ENCODE measurements at places on chromosomes 16 and 17. TPM values are rescaled to one million over a fixed set of nuclear protein-coding genes. Genes with fewer than 3 reads are reported as not detected.

DNA sequence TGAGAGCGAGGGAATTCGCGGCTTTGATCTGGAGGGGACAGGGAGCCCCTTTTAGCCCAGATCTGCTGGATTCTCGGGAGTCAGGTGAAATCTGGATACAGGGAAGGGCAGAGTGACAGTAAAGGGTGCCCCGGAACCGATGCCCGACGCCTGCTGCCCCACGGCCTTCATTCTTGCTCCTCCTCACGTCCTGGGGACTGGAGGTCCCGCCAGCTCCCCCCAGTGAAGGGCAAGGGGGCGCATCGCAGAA, 596 bp downstream of the OR1F1 start:
- peak; percentile 24 for DNase-seq

Gene APPBP2
- total RNA-seq: 49.1 TPM

- peak; percentile 16 for DNase-seq
Measured at GRCh38 chr16:88468275-88469129, 15.4 kb downstream of the ZFPM1 start.

GRCh38 chr16:27976990-27977389, 86.5 kb downstream of the GSG1L start:
- DNase-seq: no peak

Gene CACNA1G
- not detected for total RNA-seq

Gene GNG13
- not detected for total RNA-seq

- DNase-seq: peak; percentile 70
Measured at GRCh38 chr16:68469796-68470460, 21.6 kb upstream of the SMPD3 start.

Gene TRAF4
- total RNA-seq: 81.9 TPM

GRCh38 chr16:67533024-67533560, 4.5 kb downstream of the RIPOR1 start:
- DNase-seq: no peak

DNA sequence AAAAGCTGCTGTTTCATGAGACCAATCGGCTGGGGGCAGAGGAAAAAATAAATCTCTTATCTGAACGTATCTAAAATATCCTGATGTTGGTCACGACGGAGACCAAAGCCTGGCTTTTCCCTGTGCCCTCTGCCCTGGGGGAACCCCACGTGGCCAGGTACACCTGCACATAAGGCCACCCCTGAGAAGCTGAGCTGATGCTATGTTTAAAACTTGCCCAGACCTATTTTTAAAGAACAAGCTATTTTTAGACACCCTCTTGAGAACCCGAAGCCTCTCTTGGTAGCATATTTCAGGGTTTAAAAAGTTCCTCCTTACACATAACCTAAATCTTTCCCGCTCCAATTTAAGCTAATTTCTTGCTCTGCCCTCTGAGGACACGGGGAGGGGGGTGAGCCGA, 210.4 kb downstream of the GSG1L start:
- no peak for DNase-seq

DNA sequence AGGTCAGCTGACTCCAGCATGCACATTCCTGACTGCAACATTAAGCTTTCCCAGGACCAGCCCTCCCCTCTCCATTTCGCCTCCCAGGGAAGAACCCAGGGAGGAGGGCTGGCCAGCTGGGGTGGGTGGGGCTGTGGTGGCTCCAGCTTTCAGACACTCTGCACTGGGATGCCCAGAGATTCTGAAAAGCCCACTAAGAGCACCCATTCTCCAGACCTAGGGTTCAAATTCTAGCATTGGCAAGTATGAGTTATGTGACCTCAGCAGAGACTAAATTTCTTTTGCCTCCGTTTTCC, 7.8 kb downstream of the DLX3 start:
- DNase-seq: no peak

Gene CD79B
- 2.1 TPM for total RNA-seq

GRCh38 chr17:611202-611601, 103.4 kb downstream of the VPS53 start:
- no peak for DNase-seq

DNA sequence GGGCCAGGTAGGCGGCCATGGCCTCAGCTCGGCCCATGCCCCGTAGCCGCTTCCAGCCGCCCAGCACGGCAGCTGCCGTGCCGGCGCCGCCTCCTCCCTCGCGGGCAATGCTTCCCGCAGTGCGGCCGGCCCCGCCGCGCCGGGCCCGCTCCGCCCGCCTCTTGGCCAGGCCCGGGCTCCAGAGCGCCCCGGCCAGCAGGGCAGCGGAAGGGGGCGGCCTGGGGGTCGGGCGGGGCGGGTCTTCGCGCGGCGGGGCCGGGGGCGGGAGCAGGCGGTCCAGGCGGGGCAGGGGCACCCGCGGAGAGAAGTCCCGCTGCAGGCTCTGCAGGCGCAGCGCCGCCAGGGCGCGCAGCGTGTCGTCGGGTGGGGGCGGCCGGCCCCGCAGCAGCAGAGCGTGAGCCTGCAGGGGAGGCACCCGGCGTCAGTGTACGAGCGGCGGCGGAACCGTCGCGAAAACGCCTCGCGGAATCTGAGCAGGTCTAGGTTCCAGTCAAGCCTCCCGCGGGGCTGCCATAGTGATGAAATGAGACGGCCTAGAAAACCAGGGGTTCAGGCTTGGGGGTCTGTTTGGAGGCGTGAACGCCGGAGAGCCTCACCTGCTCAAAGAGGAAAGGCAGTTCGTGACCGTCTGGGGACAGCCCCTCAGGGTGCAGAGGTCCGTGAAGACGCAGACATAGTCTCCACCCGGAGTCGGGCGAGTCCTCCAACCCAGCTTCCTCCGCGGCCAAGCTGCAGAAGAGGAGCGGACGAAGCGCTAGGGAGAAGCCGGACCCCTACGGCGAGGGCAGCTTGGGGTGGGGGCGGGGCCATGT, 6.6 kb downstream of the PLEKHH3 start:
- no peak for DNase-seq

- DNase-seq: peak; percentile 98
Measured at GRCh38 chr17:42519546-42520491, 16.2 kb upstream of the NAGLU start.

Gene DPEP3
- not detected for total RNA-seq

DNA sequence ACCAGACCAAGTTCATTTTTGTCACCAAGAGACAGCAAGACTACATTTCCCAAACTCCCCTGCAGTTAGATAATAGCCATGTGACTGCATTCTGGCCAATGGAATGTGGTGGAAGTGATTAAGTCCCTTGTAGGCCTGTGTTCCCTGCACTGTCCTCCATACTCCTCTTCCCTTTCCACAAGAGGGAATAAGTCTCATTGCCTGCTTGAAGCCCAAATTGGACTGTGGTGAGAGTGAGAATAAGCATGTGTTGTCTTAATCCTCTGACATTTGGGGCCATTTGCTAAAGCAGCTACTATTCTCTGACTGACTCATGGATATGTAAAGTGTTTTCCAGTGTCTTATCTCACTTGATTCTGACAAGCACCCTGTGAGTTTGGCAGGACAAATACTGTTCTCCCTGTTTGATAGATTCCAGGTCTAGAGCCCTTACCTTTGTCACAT, 20.7 kb downstream of the PIK3R6 start:
- peak; percentile 11 for DNase-seq

Gene VPS9D1
- total RNA-seq: 15.5 TPM

GRCh38 chr16:11126399-11127054, 129.5 kb downstream of the SOCS1 start:
- no peak for DNase-seq

Gene CTRL
- 1.8 TPM for total RNA-seq

DNA sequence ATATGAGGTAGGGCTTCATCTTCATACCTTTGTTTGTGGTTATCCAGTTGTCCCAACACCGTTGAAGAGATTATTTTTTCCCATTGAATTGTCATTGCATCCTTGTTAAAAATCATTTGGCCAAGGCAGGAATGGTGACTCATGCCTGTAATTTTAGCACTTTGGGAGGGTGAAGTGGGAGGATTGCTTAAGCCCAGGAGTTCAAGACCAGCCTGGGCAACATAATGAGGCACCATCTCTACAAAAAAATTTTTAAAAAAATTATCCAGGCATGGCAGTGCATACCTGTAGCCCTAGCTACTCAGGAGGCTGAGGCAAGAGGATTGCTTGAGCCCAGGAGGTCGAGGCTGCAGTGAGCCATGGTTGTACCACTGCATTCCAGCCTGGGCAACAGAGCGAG, 223.9 kb downstream of the TANC2 start:
- no peak for DNase-seq

Measured in endothelial cell of umbilical vein (primary cell).